Hippocampal formation (tissue), 2 donors: ENCODE measurements at places on chromosomes 12 and 14.

DNA sequence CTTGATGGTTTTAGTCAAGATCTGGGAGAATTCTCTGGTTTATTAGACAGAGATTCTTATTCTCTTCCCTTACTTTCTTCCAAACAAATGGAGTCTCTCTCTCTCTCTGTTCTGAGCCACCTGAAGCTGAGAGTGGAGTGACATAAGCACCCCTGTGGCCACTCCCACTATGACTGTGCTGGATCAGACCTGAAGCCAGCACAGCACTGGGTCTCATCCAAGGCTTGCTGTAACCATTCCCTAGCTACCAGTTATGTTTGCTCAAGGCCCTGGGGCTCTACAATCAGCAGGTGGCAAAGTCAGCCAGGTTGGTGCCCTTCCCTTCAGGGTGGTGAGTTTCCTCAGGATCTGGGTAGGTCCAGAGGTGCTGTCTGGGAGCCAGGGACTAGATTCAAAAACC lies 568.5 kb downstream of the AACS start:
- no peak for DNase-seq

- DNase-seq, result no peak
These were observed 155.6 kb downstream of the MON2 start for GRCh38 chr12:62622177-62622576.

GRCh38 chr14:24659916-24660570 lies 26.1 kb upstream of the GZMB start:
- DNase-seq, result no peak

- DNase-seq, result no peak
These were observed 413.6 kb downstream of the BTG1 start for GRCh38 chr12:91732086-91732485.

- DNase-seq, result no peak
These were observed 933.8 kb downstream of the TMEM121 start for GRCh38 chr14:106459971-106460730.

GRCh38 chr14:32039401-32040030 lies 37.6 kb upstream of the ARHGAP5 start:
- DNase-seq, result no peak

GRCh38 chr14:38107216-38107631 lies 100.5 kb upstream of the SSTR1 start:
- DNase-seq, result no peak

- no peak for DNase-seq
These were observed 3.9 kb upstream of the AMHR2 start for GRCh38 chr12:53419756-53420155.

- no peak for DNase-seq
These were observed 651 bp downstream of the PFKM start for GRCh38 chr12:48119834-48120195.

GRCh38 chr14:26123459-26123858 lies 474.4 kb downstream of the NOVA1 start:
- DNase-seq, result no peak

DNA sequence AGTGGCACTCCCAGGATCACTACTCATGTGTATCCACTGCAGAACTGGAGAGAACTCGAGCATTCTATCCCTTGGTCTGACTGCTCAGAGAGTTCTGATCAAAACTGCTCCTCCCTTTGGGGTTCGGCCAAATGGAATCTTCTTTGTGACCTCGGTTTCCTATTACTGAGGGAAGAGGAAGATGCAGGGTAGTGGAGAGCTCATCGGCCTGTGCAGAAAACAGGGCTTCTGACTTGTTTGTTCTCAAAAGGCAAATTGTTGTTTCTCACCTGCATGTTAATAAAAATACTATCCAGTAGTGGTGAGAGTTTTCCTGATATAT lies 17.1 kb upstream of the AKAP6 start:
- DNase-seq, result no peak

DNA sequence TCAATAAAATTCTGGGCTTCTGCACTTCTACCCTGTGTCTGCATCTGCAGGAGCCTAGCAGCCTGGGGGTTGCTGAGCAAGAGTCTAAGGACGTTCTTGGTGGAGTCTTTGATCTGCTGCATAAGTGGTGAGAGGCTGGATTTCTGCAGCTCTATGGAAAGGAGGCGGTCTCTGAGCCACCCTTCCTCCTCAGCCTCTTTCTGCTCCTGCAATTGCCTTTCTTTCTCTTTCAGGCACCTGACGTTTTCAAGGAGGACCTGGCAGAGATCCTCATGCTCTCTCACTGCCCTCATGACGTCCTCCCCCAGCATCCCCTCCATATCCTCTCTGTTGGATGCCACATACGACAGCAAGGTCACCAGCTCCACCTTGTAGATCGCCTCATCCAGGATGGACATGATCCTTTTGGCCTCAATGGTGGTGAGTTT lies 13.6 kb upstream of the TPCN1 start:
- no peak for DNase-seq

DNA sequence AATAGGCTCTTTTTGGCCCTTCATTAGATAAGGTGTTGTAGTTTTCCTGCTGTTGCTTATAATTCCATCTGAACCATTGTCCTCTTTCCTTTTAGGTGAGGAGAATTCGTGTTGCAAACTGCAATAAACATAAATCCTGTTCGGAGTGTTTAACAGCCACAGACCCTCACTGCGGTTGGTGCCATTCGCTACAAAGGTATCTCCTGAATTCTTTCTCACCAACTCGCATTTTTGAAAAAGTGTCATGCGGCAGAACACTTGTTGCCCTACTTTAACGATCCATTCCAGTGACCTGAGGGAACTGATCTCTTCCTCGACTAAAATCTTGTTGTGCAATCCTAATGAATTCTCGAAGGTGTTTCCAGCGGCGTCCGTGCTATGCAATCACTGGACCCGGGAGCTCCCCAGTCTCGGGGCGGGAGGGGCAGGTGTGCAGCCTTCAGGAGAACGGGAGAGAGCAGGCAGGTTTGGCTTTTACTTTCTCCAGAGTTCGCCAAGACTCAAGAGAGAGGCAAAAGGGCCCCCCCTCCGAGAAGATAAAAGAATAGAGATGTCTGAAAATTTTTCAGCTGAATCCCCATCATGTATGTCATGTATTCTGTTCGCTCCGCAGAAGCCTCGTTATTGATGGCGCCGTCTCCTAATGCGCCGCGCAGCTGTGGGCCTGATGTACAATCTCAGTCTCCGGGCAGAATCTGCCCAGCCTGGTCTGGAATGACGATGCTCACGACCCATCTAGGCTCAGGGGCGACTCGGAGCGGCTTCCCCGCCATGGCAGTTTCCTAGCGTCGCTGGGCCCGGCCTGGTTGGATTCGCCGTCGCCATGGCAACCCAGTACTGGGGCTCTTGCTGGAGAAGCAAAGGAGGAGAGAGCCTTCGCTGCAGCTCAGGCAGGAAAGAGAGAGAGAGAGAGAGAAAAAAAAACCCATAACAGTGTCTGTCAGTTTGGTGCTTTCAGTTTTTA lies 38.2 kb downstream of the PLXNC1 start:
- DNase-seq, result peak; percentile 70

- DNase-seq, result no peak
These were observed 54.7 kb downstream of the DAAM1 start for GRCh38 chr14:59243174-59243573.

DNA sequence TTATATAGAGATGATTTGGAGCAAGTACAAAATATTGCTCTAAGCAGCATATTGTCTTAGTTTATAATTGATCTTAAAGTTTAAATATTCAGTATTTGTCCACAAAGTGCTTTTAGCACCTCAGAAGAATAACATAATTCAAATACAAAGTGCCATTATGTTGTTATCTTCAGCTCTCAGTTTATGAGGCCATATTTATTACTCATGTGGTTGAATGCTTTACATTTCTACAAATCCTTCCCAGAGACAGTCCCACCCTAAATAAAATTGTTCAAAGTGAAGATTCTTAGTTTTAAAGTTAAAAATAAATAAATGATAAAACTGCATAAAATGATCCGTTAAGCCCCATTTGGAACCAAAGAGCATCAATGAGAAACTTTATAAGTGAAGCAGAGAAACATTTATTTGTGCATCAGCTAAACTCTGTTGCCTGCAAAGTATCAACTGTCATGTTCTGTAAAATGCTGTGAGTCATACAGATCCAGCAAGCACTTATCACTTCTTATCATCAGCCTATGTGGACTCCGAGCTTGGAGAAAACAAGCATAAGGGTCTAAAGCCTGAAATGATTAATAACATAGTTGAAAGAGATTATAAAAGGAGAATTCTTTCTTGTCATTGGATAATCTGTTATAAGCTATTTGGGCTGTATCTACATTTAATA lies 218.9 kb downstream of the ADAMTS20 start:
- DNase-seq, result no peak

DNA sequence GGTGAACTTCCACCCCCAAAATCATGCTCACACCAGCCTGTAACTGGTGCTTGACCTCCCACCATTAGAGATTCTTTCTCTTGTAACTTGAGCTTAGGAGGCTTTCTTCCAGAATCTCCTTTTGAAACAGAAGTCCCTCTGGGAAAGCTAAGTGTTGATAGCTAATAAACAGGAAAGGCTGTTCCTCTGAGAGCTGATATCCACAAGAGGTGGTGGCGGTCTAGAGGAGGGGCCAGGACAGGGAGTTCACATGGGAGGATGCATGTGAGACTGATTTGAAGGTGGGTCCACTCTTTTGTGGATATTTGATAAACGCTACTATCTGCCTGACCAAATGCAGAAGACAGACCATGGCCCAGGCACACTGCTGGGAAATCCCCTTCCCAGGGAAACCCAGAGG lies 10.2 kb upstream of the PRMT8 start:
- DNase-seq, result no peak

DNA sequence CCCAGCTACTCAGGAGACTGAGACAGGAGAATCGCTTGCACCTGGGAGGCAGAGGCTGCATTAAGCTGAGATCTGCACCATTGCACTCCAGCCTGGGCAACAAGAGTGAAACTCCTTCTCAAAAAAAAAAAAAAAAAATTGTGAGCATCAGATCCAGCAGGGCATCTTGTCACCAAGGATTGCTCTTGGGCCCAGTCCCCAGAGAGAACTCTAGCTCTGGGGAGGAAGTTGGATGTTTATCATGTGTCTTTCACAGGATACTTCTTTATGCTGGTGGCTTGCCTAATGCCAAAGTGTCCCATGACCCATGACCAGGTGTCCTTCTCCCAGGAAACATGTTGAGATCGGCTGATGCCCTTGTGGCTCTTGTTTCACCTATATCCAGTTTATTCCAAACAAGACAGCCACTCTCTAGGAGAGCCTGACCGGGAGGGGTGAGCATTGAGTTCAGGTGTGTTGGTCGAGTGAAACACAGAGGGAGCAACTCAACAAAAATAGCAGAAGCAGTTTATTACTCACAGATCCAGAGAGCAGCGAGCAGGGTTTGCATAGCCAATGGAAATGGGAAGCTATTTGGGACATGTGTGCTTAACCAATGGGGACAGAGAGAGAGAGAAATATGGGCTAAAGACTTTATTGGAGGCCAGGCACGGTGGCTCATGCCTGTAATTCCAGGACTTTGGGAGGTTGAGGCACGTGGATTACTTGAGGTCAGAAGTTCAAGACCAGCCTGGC lies 6.6 kb upstream of the TCHP start:
- DNase-seq, result no peak

DNA sequence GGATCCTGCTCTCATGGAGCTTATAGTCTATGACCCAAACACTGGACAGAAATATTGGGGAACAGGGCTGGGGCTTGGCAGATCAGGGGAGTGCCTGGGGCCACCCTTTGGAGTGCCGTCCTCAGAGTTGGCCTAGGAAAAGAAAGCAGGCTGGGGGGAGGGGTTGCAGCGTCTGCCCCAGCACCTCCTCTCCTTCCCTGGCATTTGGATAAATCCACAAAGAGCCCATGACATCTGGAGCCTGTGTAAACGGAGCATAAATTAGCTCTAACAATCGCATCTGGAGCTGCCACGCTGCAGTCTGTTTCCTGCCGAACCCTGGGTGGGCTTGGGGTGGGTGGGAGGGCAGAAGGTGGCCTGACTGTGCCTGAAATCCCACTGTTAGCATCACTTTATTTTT lies 63.8 kb downstream of the MVK start:
- no peak for DNase-seq

DNA sequence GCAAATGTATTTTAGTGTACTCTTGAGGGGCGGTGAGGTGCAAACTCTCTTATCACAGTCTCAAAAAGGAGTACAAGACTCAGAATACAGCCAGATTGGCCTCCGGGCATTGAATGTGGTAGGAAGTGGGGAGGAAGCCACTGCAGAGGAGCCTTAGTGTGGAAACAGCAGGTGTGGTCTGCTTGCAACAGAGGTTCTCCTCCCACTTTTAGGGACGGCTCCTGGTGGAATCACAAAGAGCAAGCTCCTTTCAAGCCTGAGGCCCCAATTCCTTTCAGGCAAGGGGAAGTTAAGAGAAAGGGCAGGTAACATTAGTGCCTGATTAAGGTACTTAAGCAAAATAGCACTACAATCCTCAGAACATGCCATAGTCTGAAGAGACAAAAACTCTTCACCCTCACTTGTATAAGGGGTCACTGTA lies 23.7 kb upstream of the SLC2A3 start:
- DNase-seq, result no peak

DNA sequence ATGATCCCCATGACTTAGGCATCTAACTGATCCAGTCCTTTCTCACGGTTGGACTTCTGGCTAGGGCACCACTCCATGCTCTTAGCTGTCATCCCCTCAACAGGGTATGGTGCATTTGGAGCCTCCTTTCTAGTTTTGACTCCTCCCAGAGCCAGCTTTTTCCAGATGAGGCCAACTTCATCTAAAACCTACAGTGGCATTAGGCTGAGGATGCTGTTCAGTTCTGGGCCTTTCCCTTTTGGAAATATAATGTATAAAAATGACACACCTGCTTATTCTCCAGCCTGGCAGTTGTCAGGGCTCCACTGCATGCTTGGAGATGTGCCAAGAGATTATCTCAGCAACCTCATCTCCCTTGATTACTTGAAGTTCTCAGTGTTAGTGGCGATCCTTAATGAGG lies 239.7 kb downstream of the EMP1 start:
- DNase-seq, result no peak

DNA sequence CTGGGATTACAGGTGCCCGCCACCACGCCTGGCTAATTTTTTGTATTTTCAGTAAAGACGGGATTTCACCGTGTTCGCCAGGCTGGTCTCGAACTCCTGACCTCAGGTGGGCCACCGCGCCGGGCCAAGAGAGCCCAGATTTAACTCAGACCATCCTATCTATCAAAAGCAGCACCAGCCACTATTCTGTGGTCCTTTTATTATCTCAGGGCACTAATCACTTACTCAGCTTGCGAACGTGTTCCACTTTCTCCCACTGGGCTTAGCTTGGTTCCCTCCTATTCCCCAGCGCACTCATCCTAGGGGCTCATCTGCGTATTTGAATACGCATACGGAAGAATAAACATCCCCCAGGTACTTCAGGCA lies 16.2 kb upstream of the AACS start:
- no peak for DNase-seq

DNA sequence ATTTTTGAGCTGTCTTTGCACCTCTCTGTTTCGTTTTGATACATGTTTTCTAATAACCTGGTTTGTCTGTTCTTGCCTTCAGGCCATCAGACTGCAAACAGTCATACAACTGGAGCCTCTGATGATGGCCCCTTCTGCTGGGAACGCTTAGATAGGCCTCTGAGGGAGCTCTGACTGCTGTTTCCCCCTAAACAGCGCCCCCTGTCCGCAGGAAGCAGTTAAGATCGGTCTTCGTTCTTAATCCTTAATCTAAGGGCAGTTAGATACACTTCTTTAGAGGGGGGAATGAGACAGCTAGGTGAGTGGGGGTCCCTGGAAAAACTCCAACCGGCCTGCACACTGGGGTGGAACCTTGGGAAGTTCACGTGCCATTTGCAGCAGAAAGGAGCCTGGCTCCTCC lies 1338.8 kb upstream of the SEL1L start:
- DNase-seq, result no peak

- no peak for DNase-seq
These were observed 28.5 kb upstream of the SLC24A4 start for GRCh38 chr14:92294506-92294905.

- no peak for DNase-seq
These were observed 239.6 kb downstream of the ZFP36L1 start for GRCh38 chr14:68553311-68553710.
